D721Med (cell line): ENCODE measurements at places on chromosomes 2 and 18.

- DNase-seq: no peak
Observed at GRCh38 chr2:37985333-37985732, 60.2 kb downstream of the RMDN2 start.

DNA sequence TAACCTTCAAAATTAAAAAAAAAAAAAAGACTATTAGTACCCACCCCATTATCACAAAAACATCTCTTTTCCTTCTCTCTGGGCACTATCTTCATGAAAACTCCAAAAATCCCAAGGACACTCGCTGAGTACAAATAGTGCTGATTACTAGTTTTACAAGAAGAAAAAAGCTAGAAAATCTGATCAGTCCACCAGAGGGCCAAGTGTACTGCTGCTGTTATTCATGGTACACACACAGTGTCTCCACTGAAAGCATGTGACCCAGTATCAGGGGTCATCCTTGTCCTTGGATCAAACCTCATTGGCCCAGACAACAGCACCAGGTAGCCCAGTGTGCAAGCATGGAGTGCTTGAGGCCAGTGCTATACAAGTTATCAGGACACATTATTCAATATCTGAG lies 382.7 kb upstream of the KLHL29 start:
- DNase-seq: no peak

GRCh38 chr2:104656571-104657163 lies 197.2 kb upstream of the POU3F3 start:
- DNase-seq: no peak

- DNase-seq: no peak
Observed at GRCh38 chr2:69742322-69742952, 503 bp downstream of the ANXA4 start.

GRCh38 chr18:76484749-76485387 lies 10.2 kb downstream of the ZNF516 start:
- peak; percentile 96 for DNase-seq

GRCh38 chr2:21277068-21278056 lies 153.6 kb downstream of the TDRD15 start:
- no peak for DNase-seq
